Activated CD8-positive, alpha-beta memory T cell treated with anti-CD3 and anti-CD28 coated beads, Interleukin-2, amount 10 ng/mL, durations not matched to agents 7 days and 5 days (primary cell): ENCODE measurements at places on chromosomes 1 and 21. TPM values are rescaled to one million over a fixed set of nuclear protein-coding genes. Genes with fewer than 3 reads are reported as not detected.

DNA sequence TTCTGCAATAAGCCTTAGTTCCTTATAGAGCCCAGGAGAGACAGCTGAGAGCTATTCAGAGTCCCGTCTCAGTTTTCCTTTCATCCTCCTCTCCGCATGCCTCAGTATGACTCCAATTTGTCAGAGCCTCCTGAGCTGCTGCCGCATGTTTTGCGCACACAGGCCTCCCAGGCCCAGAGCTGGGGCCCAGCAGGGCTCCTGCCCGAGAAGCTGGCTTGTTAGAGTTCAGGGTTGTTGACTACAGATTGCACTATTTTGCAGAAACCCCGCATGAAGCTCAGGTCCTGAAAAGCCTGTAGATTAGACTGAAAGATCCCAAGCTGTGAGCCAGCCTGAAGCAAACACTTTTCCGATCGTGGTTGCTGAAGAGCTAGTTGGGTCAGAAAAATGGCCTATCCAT is 51.5 kb downstream of the IGSF5 start:
- H3K4me3 ChIP-seq, result no peak overlapping the region
- H3K27me3 ChIP-seq, result no peaks in the 10 kb centered on the region
- H3K36me3 ChIP-seq, result no peaks in the 10 kb centered on the region
- H3K27ac ChIP-seq, result no peak overlapping the region
- no peak for DNase-seq

DNA sequence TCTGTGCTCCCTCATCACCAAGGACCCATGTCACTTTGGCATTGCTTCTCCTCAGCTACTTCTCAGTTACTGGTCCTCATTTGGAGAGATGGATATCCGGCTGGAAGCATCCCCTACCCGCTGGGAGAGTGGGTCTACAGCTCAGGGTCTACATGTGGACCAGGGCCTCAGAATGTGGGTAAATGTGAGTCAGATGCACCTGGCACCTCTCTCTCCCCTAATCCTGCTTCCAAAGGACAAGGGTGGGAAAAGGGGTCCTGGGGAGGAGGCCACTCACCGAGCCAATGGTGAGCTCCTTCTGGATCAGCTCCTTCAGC is 908 bp downstream of the S100A6 start:
- H3K27ac ChIP-seq, result peak overlapping the region; percentile 96
- no peak for DNase-seq
- no peaks in the 10 kb centered on the region for H3K27me3 ChIP-seq
- peaks cover 20% of the 10 kb centered on the region for H3K36me3 ChIP-seq

DNA sequence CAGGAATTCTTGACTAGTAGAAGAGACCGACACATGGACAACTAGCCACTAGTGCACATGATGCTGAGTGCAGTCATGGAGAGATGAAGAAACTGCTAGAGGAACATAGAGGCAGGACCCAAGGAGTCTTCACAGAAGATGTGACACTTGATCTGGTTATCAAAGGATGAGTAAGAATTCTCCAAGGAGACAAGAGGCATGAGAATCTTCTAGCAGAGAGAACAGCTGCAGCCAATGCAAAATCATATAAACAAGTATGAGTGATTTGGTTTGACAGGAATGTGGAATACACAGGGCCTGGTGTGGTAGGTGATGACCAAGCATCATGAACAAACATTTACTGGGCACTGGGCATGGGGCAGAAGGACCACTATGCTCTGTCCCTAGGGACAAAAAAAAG is 140.9 kb upstream of the CTTNBP2NL start:
- H3K27ac ChIP-seq, result no peak overlapping the region
- H3K4me1 ChIP-seq, result no peaks in the 10 kb centered on the region
- peaks cover 25% of the 10 kb centered on the region for H3K27me3 ChIP-seq
- H3K36me3 ChIP-seq, result no peaks in the 10 kb centered on the region
- no peak for DNase-seq

DNA sequence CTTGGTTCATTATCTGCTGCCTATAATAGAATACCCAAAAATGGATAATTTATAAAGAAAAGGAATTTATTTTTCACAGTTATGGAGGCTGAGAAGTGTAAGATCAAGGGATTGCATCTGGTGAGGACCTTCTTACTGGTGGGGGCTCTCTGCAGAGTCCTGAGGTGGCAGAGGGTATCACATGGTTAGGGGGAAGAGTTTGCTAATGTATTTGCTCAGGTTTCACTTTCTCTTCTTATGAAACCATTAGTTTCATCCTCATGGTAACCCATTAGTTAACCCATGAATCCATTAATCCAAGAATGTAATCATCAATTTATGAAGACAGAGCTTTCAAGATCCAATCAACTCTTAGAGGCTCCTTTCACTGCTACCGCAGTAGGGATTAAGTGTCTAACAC is 120.6 kb downstream of the DNM3 start:
- H3K36me3 ChIP-seq, result no peaks in the 10 kb centered on the region
- no peak overlapping the region for H3K27ac ChIP-seq
- H3K4me3 ChIP-seq, result no peak overlapping the region
- peaks cover 3% of the 10 kb centered on the region for H3K4me1 ChIP-seq
- DNase-seq, result no peak

DNA sequence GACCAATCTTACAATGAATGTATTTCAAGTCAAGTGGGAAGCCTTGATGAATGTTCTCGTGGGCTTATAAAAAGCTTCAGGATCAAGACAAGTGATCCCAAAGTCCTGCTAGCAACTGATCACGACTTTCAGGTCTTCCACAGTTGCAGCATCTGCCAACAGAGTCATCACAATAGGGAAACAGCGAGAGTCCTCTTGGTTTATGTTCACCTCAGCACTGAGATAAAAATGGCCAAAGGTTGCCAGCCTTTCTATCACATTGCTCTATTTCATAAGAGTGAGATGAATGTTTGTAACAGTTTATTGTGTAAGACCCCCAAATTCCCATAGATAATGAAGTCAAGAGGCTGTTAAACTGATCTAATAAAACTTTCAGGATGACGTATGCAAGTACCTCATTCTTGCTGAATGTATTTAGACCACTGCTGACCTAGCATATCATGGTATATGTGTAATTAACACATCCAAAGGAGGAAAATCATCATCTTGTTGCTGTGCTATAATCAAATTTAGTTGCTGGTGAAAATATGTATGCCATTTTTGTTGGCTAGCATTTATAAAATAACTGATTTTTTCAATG is 150.6 kb downstream of the TGFBR3 start:
- no peaks in the 10 kb centered on the region for H3K27me3 ChIP-seq
- no peak overlapping the region for H3K4me3 ChIP-seq
- peaks cover 49% of the 10 kb centered on the region for H3K4me1 ChIP-seq
- H3K27ac ChIP-seq, result no peak overlapping the region
- peaks cover 16% of the 10 kb centered on the region for H3K36me3 ChIP-seq
- no peak for DNase-seq

DNA sequence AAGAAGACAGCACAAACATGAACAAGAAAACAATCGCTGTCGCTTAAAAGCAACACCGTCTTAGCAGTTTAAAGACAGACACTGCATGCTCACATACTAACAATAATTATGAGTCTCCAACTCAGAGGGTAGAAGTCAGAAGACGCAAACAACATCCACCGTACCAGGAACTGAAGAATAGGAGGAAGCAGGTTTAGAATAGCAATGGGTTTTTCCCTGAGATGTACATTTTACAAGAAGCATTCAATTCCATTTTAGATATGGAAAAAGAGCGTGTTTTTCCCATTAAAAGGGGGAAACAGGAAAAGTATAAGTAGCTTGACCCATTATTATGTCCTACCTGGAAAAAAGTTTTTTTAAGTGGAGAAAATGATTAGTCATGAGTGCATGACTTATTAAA is 34.5 kb upstream of the KCNE1 start:
- no peaks in the 10 kb centered on the region for H3K27me3 ChIP-seq
- H3K27ac ChIP-seq, result no peak overlapping the region
- no peaks in the 10 kb centered on the region for H3K36me3 ChIP-seq
- peaks cover 17% of the 10 kb centered on the region for H3K4me1 ChIP-seq
- no peak for DNase-seq

DNA sequence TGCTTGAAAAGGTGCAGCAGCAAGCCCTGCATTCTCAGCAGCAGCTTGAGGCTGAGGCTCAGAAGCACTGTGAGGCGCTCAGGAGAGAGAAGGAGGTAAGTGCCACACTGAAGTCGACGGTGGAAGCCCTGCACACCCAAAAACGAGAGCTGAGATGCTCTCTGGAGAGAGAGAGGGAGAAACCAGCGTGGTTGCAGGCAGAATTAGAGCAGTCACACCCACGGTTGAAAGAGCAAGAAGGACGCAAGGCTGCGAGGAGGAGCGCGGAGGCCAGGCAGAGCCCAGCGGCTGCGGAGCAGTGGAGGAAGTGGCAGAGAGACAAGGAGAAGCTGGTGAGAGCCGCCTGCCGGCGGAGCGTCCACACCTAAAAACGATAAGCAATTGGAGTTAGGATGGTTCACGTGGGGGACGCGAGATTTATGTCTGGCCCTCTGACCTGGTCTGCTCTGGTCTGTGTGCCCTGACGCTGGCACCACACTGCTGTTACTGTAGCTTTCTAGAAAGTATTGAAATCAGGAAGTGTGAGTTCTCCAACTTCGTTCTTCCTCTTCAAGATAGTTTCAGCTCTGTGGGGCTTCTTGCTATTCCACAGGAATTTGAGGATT is 26.7 kb upstream of the DIP2A start:
- H3K27me3 ChIP-seq, result no peaks in the 10 kb centered on the region
- peaks cover 11% of the 10 kb centered on the region for H3K4me1 ChIP-seq
- no peak overlapping the region for H3K4me3 ChIP-seq
- H3K36me3 ChIP-seq, result peaks cover 24% of the 10 kb centered on the region

- DNase-seq, result no peak
- H3K4me3 ChIP-seq, result no peak overlapping the region
- H3K4me1 ChIP-seq, result no peaks in the 10 kb centered on the region
- no peaks in the 10 kb centered on the region for H3K36me3 ChIP-seq
- no peak overlapping the region for H3K27ac ChIP-seq
These were observed 64.1 kb upstream of the RNPC3 start for GRCh38 chr1:103461161-103462105.

GRCh38 chr1:27098431-27099134 is 56.3 kb downstream of the SLC9A1 start:
- no peaks in the 10 kb centered on the region for H3K27me3 ChIP-seq
- H3K27ac ChIP-seq, result peak overlapping the region; percentile 58
- H3K4me1 ChIP-seq, result peaks cover 23% of the 10 kb centered on the region
- DNase-seq, result no peak
- H3K36me3 ChIP-seq, result no peaks in the 10 kb centered on the region
- H3K4me3 ChIP-seq, result no peak overlapping the region

GRCh38 chr1:208154040-208154439 is 90.1 kb downstream of the PLXNA2 start:
- no peaks in the 10 kb centered on the region for H3K4me1 ChIP-seq
- H3K36me3 ChIP-seq, result no peaks in the 10 kb centered on the region
- H3K27ac ChIP-seq, result no peak overlapping the region
- H3K27me3 ChIP-seq, result peaks cover 17% of the 10 kb centered on the region

PLEKHG5 gene
- total RNA-seq, result 1.1 TPM

MROH7 gene
- not detected for total RNA-seq

LDLRAD2 gene
- not detected for total RNA-seq

RUNX1 gene
- total RNA-seq, result 23.3 TPM

AMPD2 gene
- 90.4 TPM for total RNA-seq

F13B gene
- not detected for total RNA-seq

PLA2G2D gene
- total RNA-seq, result not detected

ANKRD65 gene
- not detected for total RNA-seq
